Stimulated activated CD4-positive, alpha-beta T cell treated with anti-CD3 and anti-CD28 coated beads, Interleukin-4, amount 100 ng/mL, for 24 hours (primary cell): ENCODE measurements at places on chromosomes 4 and X.

DNA sequence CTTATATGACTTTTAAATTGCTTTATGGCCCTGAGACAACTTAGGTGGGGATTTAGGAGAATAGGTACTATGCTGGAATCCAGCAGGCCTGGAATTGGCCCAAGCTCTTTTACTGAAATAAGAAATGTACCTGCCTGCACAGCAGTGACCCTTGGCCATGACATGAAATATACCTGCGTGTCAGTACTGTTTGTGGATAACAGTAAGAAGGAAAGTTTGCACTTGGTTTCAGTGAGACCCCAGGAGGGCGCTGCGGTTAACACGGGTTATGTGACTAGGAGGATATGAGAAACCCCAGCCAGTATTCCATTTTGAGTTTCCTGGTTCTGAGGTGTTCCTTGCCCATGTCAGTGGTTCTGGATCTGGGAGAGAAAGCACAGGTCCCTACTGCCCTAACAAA is 5.3 kb downstream of the MTM1 start:
- DNase-seq = peak; percentile 34

- DNase-seq = no peak
Observed at GRCh38 chr4:145626623-145626982, 7.4 kb downstream of the MMAA start.

DNA sequence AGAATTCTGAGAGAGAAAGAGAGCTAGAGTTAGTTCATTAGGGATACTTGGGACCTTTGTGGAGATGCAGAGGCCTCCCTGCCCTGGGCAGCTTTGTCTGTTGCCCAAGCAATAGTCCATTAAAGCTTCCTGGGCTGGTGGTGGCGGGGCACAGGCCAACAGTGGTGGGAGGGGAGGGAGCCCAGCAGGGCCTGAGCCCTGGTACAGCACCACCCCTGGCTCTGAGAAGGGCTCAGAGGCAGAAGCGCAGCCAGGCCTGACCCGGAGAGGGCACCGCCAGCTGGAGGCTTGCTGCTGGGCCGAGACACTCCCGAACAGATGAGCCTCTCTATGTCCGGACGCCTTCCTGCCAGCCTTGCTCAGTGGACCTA is 65.3 kb downstream of the EFNB1 start:
- no peak for DNase-seq

DNA sequence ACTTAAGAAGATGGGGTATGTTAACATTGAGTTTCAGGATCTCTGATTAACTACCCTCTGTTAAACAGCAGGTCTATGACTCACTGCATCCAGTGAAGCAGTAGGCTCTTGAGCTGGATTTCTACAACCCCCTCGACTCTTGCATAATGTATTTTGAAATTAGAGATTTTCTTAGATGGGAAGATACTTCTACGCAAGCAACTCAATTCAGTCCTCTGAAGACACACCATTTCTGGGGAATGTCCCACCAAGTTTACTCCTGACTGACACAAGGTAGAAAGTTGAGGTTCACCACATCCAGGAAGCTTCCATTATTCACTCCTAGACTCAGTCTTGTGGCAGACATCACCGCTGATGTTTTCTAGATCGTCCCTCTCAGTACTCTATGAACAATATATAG is 12.9 kb downstream of the PALLD start:
- peak; percentile 51 for DNase-seq

DNA sequence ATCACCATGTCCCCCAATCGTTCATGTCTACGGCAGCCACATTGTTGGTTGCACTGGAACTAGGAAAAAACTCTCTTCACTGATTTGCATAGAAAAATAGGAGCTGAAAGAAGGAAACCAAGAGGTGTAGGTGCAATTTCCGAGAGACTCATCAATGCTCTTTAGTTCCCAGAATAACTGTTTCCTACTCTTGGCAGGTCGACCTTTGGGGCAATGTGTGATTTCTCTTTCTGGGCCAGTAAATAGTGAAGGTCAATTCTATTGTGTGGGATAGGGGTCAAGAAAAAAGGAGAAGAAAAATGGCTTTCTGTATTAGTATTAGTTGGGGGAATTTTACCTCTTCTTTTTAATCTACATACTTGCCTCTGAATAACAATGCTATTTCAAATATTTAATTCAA is 55.9 kb upstream of the PDE5A start:
- no peak for DNase-seq

- DNase-seq = no peak
Observed at GRCh38 chr4:73453701-73454005, 17.6 kb downstream of the AFP start.

DNA sequence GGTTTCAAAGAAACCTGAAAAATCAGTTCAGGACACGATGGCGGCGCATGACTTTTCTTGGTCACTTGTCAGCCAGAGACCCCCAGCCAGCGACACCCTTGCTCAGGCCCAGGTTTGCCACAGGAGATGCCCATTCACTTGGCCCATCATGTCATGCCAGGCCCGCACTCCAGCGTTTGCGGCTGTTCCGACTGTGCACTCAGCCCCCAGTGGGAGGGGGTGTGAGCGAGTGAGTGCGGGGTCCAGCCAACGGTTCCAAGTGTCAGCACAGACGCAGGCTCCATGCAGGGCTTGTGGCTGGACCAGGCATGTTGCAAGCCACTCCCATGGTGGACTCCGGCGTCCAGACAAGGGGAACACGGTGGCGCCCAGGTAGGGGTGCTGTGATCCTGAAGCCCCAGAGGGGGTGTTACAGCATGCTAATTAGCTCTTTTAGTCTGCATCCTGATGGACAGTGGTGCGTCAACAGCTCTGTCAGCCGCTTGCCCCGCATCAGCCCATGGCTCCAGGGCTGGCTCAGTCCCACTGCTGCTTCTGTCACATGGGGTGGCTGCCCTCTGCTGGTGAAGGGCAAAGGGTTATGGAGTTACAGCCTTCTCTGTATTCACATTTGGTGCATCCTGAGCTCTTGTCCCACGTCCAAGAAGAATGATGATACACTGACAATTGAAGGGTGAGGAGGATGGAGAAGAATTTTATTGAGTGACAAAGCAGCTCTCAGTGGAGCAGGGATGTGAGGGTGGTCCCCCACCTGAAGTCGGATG is 3.7 kb upstream of the MAEA start:
- peak; percentile 53 for DNase-seq

GRCh38 chr4:141142423-141142822 is 9.2 kb upstream of the RNF150 start:
- no peak for DNase-seq

DNA sequence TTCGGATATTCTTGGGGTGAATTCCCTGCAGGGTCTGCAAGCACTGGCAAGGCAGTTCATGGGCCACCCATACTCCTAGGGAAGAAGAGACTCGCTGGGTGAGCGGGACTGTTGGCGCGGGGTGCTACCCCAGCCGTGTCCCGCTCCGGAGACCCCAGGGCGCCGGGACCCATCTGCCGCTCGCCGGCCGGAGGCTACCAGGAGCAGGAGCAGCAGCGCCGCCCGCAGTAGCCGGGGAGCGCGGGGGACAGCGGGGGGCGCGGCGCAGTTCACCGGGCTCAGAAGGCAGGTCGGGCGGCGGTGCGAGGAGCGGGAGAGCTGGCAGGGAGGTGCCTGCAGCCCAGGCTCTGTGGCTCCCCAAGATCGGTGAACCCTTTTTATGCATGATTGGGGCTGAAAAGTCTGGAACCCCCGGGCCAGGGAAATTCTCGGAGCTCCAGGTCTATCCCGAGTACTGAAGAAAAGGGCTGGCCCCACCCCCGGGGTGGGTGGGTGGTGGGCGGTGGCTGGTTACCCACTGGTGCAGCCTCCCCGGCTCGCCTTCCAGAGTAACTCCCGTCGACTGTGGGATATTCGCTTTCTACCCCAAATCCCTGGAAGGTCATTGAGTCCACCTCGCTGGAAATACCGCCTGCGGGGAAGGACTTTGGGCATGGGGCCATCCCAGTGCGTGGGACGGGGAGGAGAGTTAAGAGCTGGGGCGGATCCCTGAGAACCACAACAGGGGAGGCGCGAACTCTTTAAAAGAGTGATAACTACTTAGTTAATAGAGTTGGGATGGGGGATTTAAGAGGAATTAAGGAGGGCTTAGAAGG is 37.6 kb downstream of the PF4 start:
- no peak for DNase-seq

GRCh38 chr4:123994917-123995316 is 598.3 kb downstream of the SPRY1 start:
- no peak for DNase-seq

DNA sequence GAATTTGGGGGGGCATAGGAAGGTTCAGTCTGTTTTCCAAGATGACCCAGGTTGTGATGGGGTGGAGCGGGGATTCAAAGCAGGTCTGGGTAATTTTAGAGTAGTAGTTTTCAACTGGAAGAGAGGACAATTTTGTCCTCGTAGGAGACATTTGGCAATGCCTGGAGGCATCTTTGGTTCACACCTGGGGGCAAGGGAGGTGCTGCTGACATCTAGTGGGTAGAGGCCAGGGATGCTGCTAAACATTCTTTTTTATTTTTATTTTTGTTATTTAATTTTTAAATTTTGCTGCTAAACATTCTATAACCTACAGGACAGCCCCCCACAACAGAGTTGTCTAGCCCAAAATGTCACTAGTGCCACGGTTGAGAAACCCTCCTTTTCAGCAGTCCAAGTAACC is 1.9 kb downstream of the RAB9A start:
- no peak for DNase-seq

DNA sequence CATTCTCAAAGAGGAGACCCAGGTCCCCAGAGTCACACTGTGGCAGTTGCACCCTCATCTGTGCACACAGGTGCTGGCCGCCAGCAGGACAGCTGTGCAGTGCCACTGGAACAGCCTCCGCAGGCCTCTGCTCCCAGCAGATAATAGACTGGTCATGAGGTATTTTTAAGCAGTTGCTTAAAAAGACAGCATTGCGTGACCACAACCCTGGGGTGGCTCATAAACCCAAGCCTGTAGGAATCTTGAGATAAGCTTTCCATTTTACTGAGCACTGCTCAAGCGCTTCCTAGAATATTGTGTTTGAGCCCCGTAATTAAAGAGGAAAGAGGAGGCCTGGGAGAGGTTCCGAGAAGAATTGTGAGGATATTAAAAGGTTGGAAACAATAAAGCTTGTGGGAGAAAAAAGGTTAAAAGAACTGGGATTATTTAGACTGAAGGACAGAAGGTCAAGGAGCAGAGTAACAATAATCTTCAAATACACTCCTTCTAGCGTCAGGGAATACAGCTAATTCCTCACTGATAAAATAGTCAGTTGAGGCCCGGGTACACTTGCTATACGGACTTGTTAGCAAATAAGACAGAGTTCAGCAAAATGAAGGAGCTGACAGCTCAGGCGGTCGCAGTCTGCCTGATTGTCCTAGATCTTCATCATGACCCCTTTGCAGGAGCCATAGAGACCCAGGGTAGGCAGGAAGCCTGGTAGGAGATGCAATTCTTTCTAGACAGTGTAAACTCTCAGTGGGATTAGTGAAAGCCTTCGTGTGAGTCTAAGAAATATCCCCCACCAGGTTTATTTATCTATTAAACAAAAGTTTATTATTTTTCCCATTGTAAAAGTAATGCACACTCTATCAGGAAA is 86.2 kb upstream of the KIT start:
- no peak for DNase-seq

DNA sequence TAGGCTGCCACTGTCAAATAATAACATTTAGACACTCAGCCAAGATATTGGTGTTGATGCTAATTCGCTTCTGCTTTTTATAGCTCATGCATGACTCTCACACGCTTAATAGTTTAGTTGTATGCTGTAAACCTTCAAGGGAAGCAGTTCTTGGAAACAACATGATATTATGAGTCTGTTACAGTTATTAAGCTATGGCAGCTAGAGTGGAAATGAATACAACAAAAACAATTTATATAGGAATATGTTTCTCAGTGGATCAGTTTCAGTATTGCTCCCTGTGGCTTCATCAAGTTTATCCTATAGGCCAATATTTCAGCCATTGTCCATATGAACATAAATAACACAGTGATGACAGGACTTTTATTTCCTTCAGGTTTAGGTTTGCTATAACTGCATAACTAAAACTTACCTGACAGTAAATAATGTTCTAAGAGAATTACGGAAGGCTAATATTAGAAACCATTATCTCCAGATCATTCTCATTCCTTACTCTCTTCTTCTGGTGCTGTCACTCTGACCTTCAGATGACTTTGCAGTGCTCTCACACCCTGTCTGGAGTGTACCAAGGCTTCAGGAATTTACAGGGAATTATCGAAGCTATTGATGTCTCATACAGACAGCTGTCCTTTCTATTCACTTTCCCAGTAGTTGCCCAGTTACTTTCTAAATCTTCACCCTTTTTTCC is 555.0 kb downstream of the ANKRD50 start:
- no peak for DNase-seq

DNA sequence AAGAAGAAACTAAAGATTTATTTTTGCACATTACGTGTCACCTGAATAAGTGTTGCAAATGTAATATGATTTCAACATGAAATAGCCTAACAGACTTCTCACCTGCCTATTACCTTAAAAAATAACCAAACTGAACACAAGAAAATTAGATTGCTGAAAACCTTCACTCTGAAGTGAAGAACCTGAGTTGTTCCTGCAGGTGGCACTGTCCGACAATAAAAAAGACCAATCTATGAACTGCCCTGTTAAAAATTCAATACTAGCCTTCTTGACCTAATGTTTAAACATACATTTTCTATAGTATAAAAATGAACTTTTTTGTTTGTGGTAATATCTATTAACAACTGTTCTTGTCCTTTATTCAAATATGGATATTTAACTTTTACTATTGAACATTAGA is 69.2 kb upstream of the PNPLA4 start:
- DNase-seq = peak; percentile 17

- DNase-seq = no peak
Observed at GRCh38 chr4:180100433-180101344, 2142.5 kb upstream of the TENM3 start.

DNA sequence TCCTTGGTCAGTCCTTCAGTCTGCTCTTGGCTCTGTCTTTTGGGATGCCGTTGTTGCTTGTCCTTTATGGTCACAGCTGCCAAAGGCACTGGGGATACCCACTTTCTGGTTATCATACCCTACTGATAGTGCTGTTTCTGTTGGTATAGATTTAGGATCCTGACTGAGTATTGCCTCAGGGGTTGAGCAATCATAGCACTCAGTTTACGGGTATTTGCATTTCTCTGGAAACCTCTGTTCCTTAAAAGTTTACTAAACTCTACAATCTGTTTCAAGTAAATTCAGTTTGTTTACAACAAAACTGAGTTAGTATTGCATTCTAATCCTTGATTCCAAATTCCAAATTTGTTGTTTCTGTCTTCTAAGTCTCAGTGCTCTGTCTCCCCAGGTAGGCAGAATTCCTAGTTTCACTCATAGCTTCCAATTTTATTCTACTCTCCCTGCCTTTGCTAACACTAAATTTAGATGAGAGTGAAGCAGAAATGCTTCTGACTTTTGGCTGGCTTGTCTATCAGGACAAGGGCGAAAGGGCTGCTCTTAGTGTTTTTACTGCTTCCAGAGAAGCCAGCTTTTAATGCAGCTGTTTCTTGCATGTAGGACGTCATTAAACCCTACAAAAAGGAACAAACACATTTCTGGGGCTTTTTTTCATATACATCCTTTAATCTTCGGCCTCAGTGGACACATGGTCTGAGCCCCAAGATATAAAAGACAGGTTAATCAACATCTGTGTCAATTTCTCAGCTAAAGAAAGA is 17.2 kb upstream of the TET2 start:
- DNase-seq = no peak
